ENCODE measurements at places on chromosomes 3 and 15.

- no peak for DNase-seq
Observed at GRCh38 chr3:71269906-71270305, 313.6 kb downstream of the FOXP1 start.

DNA sequence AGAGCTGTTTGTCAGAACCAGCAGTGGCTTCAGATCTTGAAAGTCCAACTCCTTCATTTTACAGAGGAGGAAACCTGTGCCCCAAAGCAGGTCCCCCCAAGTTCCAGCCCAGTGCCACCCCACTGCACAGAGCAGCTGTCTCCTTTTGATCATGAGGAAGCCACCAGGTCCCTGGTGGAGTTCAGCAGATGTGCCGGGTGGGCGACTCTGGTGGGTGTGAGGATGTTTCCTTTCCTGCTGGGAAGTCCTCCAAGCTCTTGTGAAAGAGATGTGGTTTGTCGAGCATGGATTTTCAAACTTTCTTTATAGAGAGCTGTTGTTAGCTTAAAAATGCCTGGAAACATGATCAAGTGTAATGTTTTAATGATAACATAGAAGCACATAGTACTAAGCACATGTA, 52.0 kb downstream of the SMAD3 start:
- DNase-seq = no peak

GRCh38 chr3:60268123-60268522, 983.1 kb downstream of the FHIT start:
- no peak for DNase-seq

- peak; percentile 52 for DNase-seq
Observed at GRCh38 chr3:185353823-185354614, 8.9 kb upstream of the MAP3K13 start.

DNA sequence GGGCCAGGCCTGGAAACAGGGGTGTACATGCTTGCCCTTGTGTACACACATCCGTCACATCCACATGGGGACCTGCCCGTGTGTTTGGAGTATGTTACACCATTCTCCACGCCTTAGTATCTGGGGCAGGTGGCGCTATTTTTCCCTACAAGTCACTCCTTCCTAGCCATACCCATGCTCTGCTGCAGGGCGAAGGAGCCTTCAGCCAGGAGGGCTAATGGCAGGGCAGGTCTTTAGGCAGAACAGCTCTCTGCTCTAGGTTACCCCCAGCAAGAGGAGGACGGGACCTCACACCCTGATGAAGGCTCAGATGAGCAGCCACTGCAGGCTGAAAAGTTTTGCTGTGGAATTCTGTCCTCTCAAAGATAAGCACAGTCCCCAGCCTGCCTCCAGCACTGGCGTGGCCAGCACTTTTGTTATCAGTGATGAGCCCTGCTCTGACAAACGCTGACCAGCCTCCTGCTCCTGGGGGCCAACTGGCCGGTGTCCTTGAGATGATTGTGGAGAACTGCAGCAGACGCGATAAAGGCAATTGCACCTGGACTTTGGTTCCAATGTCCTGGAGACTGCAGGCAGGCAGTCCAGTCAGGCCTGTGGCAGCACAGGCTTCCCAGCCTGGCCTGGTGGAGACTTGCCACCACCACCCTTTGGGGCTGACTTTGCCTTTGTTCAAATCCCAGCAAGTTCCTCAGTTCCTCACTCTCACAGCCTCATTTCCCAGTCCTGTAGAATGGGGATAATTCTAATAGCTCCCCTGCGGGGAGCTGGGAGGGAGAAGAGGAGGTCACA, 19.8 kb upstream of the PIGZ start:
- DNase-seq = no peak

DNA sequence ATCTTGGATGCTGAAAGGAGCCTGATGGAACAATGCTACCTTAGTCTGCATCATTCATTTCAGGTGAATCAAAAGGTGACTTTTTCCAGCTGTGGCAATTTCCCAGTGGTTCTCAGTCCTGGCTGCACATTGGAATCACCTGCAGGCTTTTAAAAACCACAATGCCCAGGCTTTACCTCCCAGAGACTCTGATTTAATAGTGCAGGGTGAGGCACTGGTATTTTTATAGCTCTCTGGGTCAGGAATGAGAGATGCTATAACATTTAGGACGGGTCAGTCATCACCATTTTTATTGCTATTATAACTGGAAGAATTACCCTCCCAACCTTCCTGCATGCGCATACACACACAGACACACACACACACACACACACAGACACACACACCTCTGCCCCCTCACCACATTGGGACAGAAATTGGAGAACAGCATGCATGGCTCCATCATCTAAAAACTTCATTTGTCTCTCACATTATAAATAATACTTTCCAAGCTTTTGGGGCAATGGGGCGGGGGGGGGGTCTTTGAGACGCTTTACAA, 41.1 kb downstream of the LARP6 start:
- no peak for DNase-seq

GRCh38 chr3:43239755-43240154, 46.6 kb upstream of the SNRK start:
- no peak for DNase-seq

DNA sequence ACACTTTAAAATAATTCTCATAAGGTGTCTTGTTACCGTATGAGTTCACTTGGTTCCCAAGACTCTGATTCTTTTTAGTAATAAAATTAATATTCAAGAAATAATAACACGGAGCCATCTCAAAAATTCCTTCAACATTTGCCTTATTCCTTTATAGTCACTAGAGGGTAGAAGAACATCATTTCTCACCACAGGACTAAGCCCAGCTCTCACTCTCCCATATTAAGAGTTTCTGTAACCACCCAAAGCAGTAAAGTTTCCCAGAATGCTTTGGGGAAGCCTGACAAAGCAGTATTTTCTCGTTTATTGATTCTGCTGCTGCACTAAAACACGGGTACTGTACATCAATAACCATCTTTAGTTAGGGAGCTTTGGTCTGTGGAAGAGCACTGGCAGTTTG, 114.9 kb downstream of the MCTP2 start:
- no peak for DNase-seq

DNA sequence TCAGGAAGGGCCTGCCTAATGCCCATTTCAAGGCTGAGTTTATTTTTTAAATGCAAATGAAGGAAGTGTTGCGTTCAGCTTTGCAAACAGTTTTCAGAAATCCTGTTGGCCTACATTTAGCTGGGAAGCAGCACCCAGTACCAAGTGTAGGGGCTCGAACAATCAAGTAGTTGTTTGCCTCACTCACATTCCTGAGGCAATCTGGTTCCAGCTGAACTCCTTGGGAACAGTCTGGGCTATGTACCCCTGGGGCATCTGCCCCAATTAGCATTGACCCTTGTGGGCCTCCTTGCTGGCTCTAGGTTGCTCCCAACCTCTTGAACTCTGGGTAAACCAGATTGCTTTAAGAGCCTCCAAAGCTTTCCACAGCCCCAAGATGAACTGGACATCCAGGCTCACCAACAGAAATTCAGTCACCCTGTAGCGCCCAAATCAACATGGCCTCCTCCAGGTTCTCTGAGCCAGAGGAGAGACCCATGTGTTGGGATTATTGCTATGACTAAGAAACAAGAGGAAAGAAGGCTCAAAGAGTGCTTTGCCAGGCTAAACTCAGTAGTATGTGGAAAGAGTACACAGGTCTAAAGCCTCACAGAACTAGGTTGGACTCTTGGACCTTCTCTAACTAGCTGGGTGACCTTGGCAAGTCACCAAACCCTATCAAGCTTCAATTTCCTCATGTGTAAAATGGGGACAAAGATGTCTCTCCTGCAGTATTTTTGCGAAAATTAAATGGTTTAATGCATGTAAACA, 532.7 kb downstream of the SOX2 start:
- DNase-seq = no peak

DNA sequence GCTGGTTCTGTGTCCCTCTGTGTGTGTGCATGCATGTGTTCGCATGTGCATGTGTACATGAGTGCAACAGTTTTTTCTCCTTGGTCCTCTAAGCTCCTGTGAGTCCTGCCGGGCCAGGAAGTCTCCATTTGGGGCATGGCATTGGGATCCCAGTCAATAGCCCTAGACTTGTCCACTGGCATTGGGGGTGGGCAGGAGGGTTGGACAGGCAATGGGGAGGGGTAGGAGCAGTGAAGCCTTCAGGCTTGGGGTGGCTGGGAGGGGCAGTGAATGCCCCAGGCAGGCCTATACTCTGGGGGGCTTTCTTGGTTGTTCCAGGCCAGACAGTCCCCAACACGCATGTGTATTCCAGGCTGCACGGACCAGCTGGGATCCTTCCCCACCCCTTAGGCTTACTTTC, 15.6 kb upstream of the C15orf39 start:
- no peak for DNase-seq

DNA sequence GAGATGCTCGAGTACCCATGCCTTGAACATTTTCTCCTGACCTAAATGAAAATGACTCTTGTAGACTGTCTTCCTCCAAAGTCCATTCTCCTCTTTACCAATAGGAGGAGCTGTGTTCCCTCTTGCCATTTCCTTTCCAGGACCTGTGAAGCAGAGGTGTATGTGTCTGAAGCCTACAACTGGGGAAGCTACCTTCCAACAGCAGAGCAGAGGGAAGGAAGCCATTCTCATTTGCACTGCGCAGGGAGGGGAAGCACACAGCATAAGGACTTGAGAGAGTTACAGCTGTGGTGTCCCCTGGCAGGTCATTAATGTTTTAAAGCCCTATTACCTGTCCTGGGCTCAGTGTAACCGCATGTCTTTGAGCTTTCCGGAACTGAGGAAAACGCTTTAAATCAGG, 38.7 kb downstream of the HSPBAP1 start:
- no peak for DNase-seq

DNA sequence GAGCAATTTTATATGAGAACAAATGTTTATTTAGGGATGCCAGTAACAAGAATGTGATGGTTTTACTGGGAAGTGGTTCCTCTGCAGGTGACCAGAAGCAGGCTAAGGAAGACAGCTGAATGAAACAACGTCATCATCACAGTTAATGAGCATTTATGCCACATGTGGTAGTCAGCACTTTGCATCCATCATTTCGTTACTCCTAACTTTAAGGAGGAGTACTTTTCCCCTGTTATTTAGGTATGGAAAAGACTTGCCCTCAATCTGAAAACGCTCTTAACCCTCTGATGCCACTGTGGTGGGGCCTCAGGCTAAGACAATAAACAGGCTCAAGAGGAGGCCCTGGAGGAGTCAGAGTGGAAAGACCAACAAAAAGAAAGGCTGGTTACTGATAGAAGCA, 31.2 kb downstream of the INTS14 start:
- DNase-seq = no peak

GRCh38 chr15:73983211-73983727, 8.8 kb downstream of the STOML1 start:
- no peak for DNase-seq

DNA sequence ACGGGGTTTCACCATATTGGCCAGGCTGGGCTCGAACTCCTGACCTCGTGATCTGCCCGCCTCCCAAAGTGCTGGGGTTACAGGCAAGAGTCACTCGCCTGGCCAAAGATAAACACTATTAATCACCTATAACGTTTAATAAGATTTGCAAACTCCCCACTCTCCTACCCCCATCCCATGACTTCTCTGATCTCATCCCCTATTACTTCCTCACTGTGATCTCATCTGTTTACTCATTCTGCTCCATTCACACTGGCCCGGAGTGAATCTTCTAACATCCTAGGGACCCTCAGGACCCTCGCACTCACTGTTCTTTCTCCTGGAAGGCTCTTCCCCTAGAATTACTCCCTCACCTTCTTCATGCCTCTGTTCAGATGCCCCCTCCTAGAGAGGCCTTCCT, 78.9 kb downstream of the DGKG start:
- DNase-seq = no peak

- DNase-seq = no peak
Observed at GRCh38 chr3:183540501-183541234, 14.8 kb downstream of the KLHL6 start.

GRCh38 chr3:52248165-52248541, 2.6 kb downstream of the PPM1M start:
- no peak for DNase-seq

GRCh38 chr3:172530566-172530965, 7.3 kb upstream of the TNFSF10 start:
- no peak for DNase-seq
